ENCODE measurements at places on chromosomes 5 and 9. TPM values are rescaled to one million over a fixed set of nuclear protein-coding genes. Genes with fewer than 3 reads are reported as not detected.

GRCh38 chr9:69964446-69964845 is 79.2 kb upstream of the MAMDC2 start:
- DNase-seq: no peak

Gene SLCO6A1
- total RNA-seq: not detected

DNA sequence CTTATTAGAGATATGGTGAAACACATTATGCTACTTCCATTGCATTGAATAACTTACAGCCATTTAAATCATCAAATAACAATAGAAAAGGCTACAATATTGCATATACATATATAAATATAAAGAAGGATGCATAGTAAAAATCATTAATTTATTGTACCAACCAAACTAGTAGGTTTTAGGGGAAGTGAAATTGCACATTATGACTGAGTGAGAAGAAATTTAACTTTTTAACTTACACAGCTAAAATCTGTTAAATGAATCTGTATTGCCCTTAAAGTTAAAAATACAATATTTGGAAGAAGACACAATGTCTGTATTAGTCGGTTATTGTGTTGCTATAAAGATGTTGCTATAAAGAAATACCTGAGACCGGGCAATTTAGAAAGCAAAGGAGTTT is 2073.7 kb upstream of the ACO1 start:
- DNase-seq: no peak

DNA sequence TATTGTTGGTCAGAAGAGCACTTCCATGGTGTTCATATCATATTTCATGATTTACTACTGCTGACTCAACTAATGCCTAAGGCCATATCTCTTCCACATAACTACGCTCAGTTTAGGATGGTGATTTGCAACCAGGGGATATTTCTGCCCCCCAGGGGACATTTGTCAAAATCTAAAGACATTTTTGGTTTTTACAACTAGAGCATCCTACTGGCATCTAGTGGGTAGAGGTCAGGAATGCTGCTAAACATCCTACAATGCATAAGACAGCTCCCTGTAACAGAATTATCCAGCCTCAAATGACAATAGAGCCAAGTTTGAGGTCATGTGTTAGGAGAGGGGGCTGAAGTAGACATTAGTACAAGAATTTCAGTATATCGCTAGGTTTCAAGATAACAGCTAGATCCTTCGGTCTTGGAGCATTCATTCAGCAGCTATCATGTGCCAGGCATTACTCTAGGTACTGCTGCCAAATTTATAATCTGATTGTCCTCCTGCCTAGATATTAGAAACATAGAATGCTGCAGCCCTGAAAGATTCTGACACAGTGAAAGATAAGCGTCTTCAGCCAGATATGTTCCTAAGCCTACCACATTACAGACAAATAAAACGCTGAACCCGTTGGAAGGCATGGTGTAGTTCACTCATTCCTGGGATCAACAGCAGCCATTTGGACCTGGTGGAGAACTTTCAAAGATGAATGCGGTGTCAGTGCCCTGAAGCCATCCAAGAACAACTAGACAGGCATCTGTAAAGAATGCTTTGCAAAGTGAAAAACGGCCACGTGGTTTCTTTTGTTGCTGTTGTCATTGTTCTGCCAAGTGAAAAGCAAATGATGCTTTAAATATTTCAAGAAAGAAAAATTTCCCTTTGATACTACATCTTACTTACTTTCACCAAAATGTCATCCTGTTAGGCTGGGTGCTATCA is 55.5 kb upstream of the FST start:
- DNase-seq: peak; percentile 54

GRCh38 chr9:89811356-89811755 is 206.5 kb downstream of the GADD45G start:
- DNase-seq: no peak

DNA sequence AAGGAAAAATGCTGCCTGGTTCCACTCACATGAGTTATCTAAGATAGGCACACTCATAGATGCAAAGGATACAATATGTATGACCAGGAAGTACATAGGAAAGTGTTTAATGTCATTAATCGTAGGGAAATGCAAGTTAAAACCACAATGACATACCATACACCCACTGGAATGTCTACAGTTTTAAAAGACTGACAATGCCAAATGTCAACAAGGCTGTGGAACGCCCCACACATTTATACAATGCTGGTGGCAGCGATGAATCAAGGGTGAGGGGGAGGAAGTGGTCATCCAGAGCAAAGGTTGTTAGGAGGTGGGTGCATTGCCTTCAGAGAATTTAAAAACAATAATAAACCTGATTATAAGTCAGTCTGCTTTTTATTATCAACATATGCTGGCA is 437.8 kb downstream of the ARHGEF28 start:
- DNase-seq: peak; percentile 98

DNA sequence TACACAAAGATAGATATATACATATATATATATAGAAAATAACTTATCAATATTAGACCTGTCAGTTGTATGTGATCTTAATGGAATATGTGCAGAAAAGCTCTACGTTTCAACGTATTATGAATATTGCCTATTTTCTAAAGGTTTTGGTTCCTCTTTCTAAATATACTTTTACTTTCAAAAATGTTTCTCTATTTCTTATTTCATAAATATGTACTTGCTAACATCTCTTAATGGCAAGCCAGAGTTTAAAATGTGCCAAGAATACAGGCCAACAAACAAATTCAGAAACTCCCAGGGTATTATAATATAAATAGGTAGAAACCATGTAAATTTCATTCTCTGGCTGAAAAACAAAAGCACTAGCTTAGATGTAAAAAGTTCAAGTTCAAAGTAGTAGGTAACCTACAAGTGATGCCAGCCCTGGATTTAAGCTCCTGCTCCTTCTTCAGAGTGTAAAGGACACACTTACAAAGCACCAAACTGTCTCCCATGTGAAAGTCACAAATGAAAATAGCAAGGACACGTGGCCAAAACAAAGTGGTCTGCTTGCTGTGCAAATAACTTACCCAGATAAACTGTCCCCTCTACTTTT is 685.1 kb upstream of the DMAC1 start:
- DNase-seq: no peak

Gene GNA14
- 1.0 TPM for total RNA-seq

Gene TLX3
- total RNA-seq: not detected

Gene SEMA6A
- 34.2 TPM for total RNA-seq

- DNase-seq: peak; percentile 83
These were observed 50.5 kb downstream of the SPTLC1 start for GRCh38 chr9:92064711-92065110.
